CD4-positive, alpha-beta T cell treated with Interleukin-17A for 4 hours (primary cell): ENCODE measurements at places on chromosomes 16 and 17.

- no peak for DNase-seq
Observed at GRCh38 chr16:7236824-7237410, 95.7 kb upstream of the RBFOX1 start.

DNA sequence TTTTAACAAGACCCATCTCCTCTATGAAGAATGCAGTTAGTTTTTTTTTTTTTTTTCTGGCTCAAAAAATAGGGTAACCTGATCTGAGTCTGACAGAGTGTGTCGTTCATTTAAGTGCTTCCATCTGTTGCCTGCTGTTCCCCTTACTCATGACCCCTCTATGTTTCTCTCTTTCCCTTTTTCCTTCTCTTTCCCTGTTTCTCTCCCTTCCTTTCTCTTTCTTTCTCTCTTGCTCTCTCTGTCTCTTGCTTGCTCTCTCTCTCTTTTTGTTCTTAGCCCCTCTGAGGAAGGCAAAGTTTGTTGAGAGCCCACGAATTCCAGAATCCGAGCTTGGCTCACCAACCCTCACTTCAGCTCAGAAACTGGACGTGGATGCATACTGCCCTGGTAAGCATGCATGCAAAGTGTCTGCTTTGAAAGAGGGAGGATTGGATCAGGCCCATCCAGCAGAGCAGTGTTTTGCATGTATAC is 185.0 kb downstream of the TANC2 start:
- no peak for DNase-seq

- DNase-seq: no peak
Observed at GRCh38 chr17:44384823-44385286, 4.6 kb downstream of the ITGA2B start.

DNA sequence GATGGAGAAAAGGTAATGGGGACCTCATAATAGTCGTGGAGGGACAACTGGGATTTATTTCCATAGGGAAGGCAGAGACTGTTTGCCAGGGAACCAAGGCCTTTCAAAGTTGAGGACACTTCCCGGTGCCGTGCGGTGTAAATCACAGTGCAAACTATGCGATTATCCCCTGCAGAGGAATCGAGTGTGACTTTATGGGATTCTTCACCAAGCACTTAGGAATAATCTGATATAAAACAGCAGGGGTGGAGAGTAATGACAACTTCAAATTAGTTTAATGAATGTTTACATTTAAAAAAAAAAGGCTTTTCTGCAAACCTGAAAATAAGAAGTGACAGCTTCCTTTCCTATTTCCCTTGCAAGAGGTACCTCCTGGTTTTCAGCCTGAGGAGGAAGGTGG is 538.2 kb downstream of the MAF start:
- DNase-seq: no peak

- DNase-seq: no peak
Observed at GRCh38 chr17:75128694-75129505, 2.6 kb downstream of the NT5C start.

DNA sequence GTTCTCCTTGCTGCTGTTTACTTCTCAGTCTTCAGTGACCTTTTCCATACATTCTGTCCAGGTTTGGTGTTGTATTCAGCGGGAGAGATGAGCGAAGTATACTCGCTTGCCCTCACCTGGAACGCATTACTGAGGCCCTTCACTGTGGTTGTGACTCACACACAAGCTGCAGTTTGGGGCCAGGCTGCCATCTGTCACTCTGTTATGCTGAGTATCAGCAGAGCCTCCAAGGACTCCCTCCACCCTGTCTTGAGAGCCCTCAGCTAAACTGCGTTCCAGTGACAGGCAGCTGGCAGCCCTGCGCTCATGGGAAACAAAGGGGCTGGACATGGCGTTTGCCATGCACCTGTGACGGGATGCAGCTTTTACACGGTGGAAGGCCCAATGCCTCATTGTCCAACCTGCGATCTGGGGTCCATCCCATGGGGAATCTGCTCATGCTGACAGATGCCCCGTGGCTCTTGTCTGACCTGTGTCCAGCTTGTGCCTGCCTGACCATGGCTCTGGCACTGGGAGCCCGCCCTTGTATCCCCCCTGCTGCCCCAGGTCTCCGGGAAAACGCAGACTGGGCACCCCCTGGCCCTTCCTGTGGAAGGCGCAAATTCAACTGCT is 6.5 kb upstream of the ZNF778 start:
- DNase-seq: no peak
